ENCODE measurements at places on chromosomes 16 and 17.

DNA sequence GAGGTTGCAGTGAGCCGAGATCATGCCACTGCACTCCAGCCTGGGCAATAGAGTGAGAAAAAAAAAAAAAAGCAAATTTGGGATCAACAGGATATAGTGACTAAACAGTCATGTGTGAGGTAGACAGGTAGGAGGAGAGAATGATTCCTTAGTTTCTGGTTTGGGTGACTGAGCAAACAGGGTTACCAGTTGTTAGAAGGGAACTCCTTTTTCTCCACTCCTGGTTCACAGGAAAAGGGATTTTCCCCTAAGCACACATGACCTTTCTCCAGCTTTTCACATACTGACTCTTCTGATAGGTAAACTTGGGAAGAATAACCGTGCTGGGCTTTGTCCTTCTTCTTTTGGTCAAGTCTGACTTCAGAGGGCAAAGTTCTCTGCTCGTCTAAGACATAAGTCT, 17.3 kb upstream of the WSCD1 start:
- DNase-seq: no peak

- DNase-seq: no peak
Measured at GRCh38 chr17:15119968-15120367, 145.2 kb downstream of the PMP22 start.

- DNase-seq: no peak
Measured at GRCh38 chr17:75370286-75370915, 35.1 kb downstream of the GRB2 start.

DNA sequence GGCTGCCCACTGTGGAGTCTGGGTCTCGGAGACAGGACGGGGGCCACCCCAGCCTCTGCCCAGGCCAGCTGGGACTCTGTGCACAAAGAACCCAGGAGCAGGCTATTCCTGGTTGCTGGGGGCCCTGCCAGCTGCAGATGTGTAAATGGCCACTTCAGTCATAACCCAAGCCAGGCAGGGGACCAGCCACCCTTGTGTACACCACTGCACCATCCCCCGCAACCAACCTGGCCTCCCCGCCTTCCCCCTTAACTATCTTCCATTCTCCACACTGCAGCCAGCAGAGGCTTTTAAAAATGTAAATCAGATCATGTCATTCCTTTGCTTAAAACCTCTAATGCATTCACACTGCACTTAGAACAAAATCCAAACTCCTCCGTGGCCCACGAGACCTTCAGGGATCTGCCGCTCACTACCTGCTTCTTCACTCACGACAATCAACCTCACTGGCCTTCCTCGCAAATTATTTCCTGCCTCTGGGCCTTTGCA, 28.3 kb downstream of the RTN4RL1 start:
- no peak for DNase-seq

DNA sequence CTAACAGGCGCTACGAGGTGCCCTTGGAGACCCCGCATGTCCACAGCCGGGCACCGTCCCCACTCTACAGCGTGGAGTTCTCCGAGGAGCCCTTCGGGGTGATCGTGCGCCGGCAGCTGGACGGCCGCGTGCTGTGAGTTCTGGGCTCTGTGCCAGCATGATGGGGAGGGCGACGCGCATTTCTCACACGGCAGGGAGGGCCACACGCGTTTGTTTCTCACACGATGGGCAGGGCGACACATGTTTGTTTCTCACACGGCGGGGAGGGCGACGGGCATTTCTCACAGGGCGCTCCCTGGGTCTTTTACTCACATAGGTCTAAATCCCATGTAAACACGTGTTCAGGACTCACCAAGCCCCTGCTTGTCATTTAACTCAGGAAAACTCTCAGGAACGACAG, 4.4 kb downstream of the GAA start:
- DNase-seq: peak; percentile 62

- peak; percentile 93 for DNase-seq
Measured at GRCh38 chr16:2532494-2533141, 1.4 kb upstream of the CEMP1 start.

- DNase-seq: no peak
Measured at GRCh38 chr16:61681124-61681523, 355.1 kb downstream of the CDH8 start.

DNA sequence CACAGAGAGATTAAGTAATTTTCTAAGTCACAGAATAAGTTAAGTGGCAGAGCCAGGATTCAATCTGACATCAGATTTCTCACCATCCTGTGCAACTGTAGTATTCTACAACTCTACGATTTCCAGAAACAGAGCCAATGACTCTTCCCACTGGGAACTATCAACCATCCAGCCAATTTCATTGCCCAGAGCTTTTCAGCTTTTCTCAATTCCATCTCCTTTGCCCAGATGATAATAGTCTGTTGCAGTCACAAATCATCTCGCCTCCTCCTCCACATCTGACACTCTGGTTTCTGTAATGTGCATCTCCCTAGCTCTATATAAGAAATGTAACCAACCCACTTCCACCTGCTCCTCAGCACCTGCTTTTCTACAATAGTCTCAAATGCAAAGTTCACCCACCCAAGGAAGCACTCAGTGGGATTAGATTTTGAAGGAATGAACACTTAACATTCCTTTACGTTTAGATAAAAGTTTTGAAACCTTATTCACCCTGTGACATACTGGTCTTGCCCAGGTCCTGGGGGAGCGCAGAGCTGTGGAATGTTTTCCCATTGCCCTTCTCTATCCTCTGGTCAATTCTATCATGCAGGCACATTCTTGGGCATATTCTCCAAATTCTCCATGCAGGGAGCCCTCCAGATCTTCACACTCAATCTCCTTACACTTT, 167.8 kb upstream of the ASIC2 start:
- no peak for DNase-seq

- no peak for DNase-seq
Measured at GRCh38 chr17:16250635-16251034, 33.6 kb downstream of the PIGL start.

DNA sequence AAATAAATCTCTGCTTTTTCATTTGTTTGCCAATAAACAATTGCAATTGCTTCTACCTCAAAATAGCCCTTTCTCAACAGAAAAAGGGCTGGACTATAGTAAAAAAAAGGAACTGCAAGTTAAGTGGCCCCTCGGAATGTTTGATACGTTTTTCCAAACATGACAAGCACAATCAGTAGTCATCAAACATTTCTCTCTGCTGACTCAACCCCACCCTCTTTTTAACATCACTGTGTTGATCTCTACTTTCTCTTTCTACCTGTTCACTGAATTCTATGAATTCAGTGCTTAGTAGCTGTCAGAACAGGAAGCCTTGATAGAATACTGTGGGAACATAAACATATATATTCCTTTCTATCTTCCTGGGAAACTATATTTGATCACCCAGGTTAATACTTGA, 116.5 kb upstream of the AXIN2 start:
- DNase-seq: no peak

DNA sequence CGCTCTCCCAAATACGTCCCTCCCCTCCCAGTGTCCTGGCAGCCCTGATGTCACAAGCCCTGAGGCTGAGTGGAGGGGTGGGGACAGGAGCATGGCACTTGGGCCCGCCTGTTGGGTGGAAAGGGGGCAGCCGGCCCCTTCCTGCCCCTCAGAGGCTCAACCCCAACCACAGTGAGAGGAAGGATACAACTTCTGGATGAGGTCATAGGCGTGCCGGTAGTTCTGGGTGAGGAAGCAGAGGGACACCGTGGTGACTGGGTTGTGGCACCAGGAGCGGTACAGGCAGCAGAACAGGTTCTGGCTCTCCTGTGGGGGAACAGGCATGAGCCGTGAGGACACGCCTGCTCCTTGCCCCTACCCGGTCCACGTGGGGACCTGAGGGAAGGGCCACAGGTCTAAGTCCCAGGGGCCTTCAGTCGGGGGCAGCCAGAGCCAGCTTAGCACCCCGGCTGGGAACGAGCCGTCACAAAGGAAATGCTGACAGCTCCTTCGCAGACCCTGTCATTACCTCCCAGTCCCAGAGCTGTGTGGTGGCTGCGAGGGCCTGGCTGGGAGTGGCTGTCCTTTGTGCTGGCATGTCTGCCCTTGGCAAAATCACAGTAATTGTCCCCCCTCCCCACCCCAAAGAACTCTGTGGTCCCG, 11.2 kb upstream of the MTSS2 start:
- peak; percentile 82 for DNase-seq

GRCh38 chr16:19113577-19114358, at the start of gene ITPRIPL2:
ITPRIPL2 (plus strand) TSS chr16:19113964; CDS start chr16:19114462, 498 bp downstream.
- DNase-seq: peak; percentile 96

DNA sequence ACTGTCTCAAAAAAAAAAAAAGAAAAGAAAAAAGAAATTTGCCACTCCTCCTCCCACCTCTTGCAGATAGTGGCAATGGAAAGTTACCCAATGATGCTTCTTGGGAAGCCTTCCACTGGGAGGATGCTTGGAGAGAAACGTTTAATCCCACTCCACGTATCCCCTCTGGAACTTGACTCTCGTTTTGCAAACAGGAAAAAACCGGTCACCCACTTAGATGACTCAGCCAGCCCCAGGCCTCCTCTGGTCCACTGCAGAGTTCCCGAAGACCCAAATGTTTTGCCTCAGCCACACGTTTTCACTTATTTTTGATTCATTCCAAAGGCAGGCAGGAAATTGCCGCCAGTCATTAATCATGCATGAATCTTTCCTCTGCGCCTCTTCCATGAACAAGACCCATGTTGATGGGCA, 9.3 kb upstream of the TNFRSF17 start:
- DNase-seq: no peak

GRCh38 chr16:68064791-68065365, 20.3 kb upstream of the NFATC3 start:
- DNase-seq: peak; percentile 89

- DNase-seq: no peak
Measured at GRCh38 chr17:41483531-41483930, 2.6 kb upstream of the KRT35 start.

DNA sequence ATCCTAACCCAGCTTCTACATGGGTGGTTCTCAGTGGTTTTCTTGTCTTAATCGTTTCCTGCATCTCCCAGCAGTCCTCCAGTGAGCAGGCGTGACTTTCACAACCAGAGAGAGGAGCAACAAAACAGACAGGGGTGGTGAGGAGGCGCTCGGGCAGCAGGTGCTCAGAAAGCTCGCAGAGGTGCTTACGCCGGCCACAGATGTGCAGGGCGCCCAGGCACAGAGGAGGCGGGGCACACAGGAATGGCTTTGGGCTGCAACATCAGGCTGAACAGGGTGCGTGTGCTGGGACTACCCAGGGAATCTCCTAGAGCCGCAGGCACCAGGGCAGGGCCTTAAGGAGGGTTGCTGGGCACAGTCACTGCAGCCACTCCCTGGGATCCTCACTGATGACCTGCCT, 32.6 kb downstream of the KLHDC4 start:
- no peak for DNase-seq

DNA sequence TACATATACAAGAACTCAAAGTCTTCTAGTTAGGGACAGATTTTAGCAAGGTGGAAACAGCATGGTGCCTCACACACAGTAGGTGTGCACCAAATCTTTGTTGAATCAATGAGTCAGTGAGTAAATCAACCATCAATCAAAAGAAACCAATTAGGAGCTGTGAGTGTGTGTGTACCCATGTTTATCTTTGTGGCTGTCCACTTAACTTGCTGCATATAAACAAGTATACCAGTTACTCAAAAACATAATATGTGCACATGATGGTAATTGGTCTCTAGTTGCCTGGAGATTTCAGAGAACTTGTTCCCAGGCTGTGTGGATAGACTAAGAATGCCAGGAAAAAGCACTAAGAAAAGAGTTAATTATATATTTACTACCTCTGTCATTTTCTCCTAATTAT, 272.2 kb upstream of the CCL2 start:
- DNase-seq: no peak

DNA sequence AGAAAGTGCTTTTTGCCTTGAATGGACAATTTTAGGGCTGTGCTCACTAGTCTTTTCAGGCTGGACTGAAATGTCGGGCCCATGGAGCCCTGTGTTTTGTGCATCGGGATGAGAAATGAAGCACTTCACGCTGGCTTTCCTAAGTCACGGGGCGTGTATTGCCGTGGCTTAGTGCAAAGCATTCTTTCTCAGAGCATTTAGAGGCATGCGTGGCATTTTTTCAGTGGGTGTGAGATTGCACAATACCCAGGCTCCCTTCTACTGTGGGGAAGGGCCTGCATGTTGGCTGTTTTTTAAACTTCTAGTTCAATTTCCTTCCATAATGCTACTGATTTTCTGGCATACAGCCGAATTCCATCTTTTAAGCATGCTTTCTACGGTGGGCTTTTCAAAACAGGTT, 12.6 kb upstream of the POLR3E start:
- DNase-seq: no peak

GRCh38 chr17:34117811-34118210, 137.3 kb upstream of the CCL2 start:
- no peak for DNase-seq

DNA sequence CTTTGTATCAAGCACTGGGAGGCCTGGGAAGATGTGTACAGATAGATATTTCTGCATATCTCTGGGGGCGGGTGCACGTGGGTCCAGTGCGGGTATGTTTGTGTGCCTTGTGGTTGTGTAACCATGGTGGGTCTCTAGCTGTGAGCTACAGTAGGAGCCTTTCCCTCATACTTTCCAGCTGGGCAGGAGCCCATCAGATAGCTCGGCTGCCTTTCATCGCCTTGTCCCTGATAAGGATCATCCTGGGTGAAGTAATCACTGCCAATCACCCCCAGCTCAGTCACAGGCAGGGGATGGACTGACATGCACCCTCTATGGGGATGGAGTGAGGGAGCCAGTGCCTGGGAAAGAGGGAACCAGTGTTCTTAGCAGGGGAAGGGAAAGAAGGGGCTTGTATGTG, 3.2 kb upstream of the SCRN2 start:
- DNase-seq: no peak

GRCh38 chr16:71623597-71623996, 2.4 kb upstream of the MARVELD3 start:
- DNase-seq: no peak

DNA sequence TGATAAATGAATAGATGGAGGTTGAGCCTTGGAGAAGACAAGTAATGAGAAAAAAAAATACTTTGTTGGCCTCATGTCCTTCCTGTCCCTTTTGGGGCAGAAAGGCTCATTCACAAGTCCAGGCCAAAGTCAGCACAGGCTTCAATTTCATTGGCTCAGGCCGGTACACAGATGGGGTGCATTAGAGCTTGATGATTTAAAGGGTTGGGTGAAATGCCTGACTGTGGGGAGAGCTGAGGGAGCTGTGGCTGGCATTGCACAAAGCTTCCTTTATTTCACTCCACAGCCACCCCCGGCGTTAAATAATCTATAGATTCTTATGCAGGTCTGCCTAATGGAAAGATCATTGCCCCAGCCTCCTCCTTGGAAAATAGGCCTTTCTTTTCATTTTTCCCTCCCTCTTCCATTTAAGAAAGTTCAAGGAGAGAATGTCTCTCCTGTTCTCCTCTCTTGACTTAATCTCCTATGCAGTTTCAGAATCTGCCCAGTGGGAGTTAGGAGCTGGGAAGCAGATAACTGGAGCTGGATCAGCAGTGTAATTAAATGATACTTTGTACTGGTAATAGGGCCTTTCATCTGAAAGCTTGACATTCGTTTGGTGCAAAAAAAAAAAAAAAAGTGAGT, 24.4 kb downstream of the YPEL2 start:
- no peak for DNase-seq
